Thyroid gland (tissue), 4 donors: ENCODE measurements at places on chromosomes 4 and X. TPM values are rescaled to one million over a fixed set of nuclear protein-coding genes. Genes with fewer than 3 reads are reported as not detected.

Gene NPFFR2
- total RNA-seq = 0.33 TPM

Gene RNF212
- total RNA-seq = 7.5 TPM

Gene GNRHR
- total RNA-seq = not detected

DNA sequence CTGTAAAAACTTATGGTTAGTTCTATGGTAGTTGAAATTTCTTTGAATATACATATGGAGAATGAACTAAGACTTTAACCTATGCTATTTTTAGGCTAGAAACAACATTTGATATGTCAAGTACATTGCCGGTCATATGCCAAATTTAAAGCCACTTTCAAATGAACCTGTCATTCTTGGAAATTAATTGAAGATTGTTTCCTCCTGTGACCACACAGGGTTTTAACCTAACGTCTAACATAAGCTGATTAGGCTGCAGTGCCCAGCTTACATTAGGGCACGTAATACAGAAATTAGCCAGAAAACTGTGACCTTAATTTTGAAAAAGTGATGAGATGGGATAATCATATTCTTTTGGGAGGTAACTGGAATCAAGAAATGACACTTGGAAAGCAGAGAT, 645.9 kb downstream of the FSTL5 start:
- DNase-seq = no peak

GRCh38 chr4:173217727-173218126, 49.1 kb downstream of the GALNT7 start:
- no peak for DNase-seq

GRCh38 chr4:186948361-186949242, 224.9 kb upstream of the FAT1 start:
- DNase-seq = no peak
